GM19239 (cell line): ENCODE measurements at places on chromosomes 1 and 21.

- no peak for DNase-seq
These were observed 161.2 kb downstream of the NCAM2 start for GRCh38 chr21:21159253-21159899.

GRCh38 chr1:54742282-54742681, 22.0 kb downstream of the PARS2 start:
- DNase-seq, result no peak

GRCh38 chr1:212040629-212041412, 5.3 kb downstream of the DTL start:
- no peak for DNase-seq

GRCh38 chr1:201274616-201275252, 8.6 kb upstream of the PKP1 start:
- no peak for DNase-seq

DNA sequence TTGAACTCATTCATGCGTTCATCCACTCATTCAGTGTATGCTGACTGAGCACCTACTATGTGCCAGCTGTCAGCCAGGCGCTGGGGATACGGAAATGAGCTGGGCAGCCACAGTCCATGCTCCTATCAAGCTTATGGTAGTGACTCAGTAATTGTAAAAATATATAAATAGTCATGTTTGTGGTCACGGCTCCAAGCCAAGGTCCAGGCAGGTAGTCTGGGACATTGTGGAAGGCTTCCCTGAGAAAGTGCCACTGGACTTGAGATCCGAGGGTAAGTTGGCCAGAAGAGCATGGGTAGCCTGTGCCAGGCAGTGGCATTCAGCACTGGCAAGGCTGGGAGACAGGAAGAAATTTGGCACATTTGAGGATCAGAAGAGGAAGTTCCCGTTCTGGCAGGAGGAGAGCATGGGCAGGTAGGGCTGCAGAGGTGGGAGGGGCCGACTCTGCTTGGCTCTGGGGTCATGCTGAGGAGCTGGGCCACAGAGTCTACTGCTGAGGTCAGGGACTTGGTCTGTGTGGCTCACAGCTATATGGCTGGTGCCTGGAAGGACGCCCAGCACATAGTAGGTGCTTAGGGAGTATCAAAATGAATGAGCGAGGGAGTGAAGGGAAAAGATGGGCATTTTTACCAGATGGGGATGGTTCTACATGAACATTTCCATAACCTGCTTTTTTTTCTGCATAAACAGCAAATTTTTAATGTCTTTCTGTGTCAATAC, 6.9 kb downstream of the PTPRF start:
- DNase-seq, result no peak

DNA sequence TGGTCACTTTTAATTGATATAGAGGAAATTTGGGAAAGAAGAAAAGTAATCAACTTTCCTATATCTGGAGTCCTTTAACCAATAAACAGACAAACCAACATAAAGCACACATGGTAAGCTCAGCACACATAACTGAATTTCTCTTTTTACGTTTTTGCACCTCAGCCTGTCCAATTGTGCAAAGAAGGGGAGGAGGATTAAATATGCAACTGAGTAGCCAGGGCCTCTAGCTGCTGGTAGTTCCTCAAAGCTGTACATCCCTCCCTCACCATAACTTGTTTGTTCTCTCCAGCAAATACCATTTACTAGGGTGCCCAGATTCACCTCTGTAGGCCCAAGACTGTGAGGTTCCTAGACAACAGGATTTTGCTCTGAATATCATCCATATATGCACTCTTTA, 25.4 kb downstream of the ST6GALNAC5 start:
- DNase-seq, result no peak

DNA sequence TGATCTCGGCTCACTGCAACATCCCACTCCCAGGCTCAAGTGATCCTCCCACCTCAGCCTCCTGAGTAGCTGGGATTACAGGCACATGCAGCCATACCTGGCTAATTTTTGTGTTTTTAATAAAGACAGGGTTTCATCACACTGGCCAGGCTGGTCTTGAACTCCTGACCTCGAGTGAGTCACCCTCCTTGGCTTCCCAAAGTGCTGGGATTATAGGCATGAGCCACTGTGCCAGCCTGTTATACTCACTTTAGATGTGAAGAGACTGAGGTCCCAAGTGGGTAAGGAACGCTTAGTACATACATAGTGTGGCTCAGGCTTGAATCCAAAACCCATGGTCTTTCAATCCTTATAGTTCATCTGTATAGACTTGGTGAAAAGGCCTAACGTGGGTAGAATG, 63.7 kb upstream of the EPS8L3 start:
- no peak for DNase-seq

DNA sequence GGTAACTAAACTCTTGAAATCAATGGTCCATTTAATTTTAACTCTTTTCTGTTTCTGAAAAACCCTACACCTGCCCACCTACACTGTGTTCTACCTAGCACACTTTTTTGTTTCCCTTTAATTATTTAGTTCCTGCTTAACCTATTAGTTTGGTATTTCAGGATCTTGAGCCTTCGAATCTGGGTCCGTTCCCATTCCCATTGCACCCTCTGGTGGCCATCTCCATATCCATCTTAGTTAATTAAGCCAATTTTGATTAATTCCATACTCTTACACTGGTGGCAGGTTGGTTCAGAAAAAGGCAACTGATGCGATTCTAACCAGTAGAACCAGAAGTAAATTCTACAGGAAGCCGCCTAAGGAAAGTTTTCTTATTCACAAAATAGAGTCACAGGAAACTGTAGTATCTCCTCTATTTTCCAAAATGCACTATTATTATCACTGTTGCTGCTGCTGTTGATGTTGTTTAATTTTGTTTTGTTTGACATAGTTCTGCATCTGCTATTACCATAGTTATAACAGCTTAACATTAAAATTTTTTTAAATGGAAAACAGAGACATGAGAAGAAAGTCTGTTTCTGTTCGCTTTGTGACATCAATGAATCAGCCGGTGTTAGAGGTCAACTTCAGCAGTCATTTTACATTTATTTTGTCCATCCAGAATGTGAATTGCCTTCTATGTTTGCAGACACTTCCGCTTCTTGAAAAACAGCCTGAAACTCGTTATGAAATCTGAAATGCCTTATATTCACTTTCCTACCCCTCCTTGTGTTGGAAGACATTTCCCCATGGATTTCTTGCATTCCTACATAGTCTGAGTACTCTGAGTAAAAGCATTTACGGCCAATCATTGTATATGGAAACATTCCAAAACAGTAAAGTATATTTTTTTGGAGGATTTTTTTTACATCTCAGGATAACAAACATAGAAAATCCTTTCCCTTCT, 115.5 kb upstream of the NCAM2 start:
- DNase-seq, result no peak

DNA sequence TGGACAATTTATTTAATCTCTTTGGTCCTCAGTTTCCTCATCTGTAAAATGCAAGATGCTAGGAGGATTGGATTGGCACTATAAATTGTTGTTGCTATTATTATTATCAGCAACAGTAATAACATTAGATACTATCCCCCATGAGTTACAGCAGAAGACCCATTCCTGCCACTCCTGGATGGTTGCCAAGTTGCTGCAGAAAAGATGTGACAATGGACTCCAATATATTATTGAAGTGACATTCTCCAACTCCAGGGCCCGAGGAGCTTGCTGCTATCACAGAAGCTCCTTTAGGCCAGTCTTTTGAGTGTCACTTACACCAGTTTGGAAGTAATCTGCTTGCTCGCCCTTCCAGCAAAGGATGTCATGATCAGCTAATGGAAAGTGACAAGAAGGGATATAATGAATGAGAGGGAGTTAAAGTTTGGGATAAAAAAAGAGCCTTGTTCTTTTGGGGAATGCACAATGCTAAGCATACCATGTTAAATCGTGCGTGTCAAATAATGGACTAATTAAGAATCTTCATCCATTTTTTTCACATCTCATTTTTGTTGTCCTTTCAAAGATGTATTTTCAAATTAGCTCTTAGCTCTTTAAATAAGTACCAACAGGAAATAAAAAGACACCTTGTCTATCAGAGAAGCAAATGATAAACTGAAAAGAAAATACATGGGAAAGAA, 19.5 kb upstream of the PROX1 start:
- DNase-seq, result no peak

DNA sequence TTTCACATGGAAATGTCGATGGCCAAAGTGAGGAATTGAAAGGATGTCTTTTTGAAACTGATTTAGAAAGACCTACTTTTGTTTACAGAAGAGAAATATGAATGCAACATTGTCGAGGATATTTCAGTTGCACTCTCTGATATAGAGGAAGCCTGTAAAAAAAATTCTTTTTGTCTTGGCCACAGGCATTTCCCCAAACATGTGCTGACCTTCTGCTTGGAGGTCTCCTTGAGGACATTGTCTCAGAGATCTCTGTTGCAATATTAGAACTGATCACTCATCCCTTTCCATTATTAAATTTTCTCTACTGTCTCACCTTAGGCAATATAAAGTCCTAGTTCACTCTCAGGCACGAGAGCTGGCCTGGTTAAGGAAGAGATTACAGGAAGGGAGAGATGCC, 16.0 kb downstream of the S100A11 start:
- DNase-seq, result no peak

- DNase-seq, result no peak
These were observed 11.8 kb downstream of the PAX7 start for GRCh38 chr1:18642278-18643095.
